Astrocyte of the hippocampus (primary cell): ENCODE measurements at places on chromosomes 5 and 9.

- peak; percentile 82 for DNase-seq
These were observed 87.7 kb downstream of the ENTREP1 start for GRCh38 chr9:69412741-69413150.

GRCh38 chr9:113993838-113994540 lies 84.1 kb downstream of the AMBP start:
- peak; percentile 90 for DNase-seq

- DNase-seq: no peak
These were observed 9.9 kb upstream of the SPIN1 start for GRCh38 chr9:88378317-88378716.

DNA sequence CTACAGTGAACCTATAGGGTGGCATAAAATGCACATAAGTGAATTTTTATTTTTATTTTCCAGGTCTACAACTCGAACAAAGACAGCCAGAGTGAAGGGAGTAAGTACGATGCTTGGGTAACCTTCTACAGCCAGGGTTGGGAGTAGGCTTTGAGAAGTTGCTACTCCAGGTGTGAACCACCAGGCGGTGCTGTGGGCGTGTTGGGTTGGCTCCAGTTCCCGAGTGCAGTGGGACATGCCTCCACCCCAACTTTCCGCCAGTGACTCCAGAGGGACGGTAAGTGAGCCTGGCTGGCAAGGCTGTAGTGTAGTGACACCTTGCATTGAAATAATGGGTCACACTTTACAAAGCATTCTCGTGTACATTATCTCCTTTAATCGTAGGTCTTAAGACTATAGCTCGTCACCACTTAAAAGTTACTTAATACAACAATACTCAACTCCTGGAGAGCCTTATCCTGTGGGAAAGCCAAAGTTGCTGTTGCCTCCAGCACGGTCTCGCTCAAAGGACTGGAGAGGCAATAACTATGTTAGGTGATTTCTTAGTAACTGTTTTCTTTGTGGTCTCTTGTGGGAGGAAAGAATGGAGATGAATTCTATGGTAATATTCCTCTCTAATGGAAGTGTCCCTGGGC lies 244.0 kb downstream of the ARHGAP26 start:
- no peak for DNase-seq

DNA sequence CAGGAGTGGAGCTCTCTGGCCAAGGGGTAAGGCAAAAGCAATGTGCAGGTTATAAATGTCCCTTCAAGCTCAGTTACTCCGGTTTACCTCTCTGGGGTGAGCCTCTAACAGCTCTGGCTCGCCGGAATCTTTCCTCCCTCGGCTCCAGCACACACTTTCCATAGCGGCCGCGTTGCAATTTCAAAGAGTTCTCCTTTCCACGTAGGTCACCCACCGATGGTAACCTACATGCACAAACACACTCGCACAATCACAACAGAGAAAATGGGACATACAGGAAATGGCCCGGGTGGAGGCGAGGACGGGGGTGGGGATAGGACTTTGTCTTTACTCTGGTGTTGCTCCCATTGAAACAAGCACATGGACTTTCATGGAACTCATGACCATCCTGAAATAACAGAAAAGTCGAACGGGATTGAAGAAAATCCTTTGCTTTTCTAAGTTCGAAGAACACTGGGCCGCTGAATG lies 1.2 kb downstream of the LHFPL2 start:
- peak; percentile 67 for DNase-seq
